Activated naive CD4-positive, alpha-beta T cell treated with anti-CD3 and anti-CD28 coated beads for 36 hours (primary cell): ENCODE measurements at places on chromosomes 7 and 10. TPM values are rescaled to one million over a fixed set of nuclear protein-coding genes. Genes with fewer than 3 reads are reported as not detected.

DNA sequence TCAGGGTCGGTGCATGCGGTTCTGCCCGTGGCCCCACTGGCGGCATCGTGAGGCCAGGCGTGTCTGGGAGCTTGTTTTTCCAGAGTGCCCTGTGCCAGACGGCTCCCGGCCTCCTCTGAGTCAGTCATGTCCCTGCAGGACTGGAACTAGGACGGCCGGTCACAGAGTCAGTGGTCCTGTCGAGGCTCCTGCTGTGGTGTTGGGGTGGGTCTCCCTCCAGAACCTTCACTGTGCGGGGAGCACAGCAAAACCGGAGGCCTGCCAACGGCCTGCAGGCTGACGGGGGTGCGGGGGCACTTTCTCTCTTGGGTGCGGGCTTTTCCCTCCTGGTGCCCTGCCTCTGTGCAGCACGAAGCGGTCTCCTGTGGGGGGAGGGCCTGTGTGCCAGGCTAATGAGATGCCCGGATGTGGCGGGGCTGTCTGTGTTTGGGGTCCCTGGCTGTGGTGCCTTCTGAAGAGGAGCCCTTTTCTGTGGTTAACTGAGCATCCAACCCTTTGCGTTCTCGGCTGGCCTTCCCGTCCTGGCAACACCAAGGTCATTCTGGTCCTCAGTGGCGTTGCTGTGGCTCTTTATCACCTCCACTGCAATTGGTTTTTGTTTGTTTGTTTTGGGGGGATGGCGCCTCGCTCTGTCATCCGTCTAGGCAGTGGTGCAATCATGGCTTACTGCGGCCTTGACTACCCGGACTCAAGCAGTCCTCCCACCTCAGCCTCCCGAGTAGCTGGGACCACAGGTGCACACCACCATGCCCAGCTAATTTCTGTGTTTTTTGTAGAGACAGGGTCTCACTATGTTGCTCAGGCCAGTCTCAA, 8.0 kb downstream of the GET4 start:
- no peak for DNase-seq

- DNase-seq: no peak
Measured at GRCh38 chr7:4170997-4171786, 510.9 kb upstream of the FOXK1 start.

DNA sequence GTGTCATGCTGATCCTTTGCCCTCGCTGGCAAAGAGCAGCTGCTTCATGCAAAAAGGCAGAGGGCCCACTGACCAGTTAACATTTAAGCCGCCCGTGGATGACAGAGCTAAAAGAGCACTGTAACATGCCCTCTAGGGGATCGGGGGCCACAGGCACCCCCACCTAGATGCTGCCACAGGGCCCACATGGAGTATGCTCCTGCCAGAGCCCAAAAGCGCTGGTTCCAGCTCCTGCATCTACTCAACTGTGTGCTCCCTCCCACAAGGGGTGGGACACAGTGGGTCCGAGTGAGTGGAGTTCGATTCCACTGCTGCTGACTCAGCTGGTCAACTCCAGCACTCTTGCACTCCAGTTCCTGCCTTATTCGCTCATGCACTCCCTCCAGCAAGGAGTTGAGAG, 199.8 kb upstream of the CNTNAP2 start:
- no peak for DNase-seq

The PAX4 gene
- total RNA-seq: not detected

GRCh38 chr10:77592946-77593636, 44.5 kb downstream of the KCNMA1 start:
- no peak for DNase-seq

DNA sequence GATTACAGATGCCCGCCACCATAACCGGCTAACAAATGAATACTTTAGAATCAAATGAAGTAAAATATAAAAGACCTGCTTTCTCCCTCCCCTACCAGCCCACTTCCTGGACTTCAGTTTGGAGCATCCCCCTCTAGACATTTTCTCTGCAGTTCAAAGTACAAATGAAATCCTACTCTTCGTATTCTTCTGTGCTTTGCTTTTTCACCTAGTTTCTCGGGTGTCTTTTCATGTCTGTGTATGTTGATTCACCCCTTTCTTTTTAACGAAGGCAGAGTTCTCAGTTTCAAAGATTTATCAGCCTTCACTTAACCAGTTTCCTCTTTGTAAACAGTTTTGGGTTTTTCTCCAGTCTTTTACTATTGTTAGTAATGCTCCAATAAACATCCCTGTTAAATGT, 145.9 kb upstream of the STK17A start:
- DNase-seq: no peak

GRCh38 chr7:44700322-44700721, 48.3 kb upstream of the ZMIZ2 start:
- DNase-seq: no peak

The EGFR gene
- not detected for total RNA-seq

DNA sequence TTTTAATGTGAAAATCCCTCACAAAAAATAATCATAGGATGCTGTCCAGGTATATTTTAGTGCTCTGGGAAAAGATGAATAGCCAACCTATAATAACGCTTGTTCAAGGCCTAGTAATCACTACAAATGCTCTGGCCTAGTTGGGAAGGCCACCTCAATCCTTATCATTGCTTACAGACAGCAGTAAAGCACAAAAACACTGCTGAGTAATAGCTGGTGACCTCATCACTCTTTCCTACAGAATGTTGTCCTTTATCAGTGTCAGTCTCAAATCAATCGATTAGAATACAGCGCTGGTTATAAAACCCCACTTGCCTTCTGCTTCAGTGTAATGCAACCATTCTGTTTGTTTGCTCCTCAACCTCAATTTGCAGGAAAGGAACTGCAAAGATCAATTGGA, 72.6 kb upstream of the STEAP1 start:
- no peak for DNase-seq

The C10orf53 gene
- not detected for total RNA-seq

The ERVW-1 gene
- total RNA-seq: not detected

DNA sequence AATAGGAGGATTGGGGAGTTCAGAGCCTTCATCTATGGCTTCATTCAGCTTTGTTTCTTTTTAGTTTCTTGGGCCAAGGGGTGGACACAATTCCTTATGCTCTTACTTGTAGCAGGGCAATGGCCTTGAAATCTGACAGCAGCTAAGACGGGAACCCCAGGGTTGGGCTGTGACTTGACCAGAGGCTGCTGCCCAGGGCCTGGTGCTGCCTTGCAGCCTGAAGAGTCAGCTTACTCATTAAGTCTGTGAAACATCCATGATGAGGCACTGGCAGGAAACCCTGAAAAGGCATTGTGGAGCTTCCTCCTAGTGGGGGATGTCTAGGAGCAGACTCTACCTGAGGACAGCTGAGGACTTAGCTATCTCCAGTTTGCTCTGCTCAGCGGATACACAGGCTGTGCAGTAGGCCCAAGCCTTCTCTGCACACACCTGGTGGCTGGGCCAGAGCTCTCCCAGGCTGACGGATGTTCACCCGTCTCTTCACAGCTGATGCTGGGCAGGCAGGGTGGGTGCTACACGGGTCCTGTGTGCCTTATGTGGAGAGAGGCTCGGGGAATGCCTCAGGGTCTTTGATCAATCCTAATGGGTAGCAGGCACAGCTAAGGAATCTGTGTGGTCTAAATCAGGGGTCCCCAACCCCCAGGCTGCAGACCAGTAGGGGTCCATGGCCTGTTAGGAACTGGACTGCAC, 17.8 kb downstream of the CXCL12 start:
- no peak for DNase-seq
